ENCODE measurements at places on chromosomes 12 and 14.
A peak's percentile ranks its signal among the peaks of the same experiment; 100 is the strongest.

DNA sequence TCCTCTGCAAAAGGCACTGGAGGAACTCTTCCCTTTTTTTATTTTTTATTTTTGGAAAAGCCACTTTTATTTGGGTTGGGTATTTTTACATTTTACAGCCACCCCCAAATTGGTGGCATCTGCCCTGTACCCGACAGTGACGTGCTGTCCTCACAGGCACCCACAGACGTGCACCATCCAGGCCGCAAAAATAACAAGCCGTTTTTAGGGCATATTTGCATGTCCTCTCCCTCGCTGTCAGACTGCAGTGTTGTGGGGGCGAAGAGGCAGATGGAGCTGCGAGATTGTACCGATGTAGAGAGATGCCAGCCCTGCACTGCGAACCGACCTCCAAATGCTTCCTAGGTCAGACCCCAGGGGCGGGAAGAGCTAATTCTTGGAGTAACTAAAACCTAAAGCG is 12.2 kb downstream of the JDP2 start:
- DNase-seq = no peak

GRCh38 chr12:93773122-93773871 is 96.1 kb downstream of the CRADD start:
- DNase-seq = no peak

DNA sequence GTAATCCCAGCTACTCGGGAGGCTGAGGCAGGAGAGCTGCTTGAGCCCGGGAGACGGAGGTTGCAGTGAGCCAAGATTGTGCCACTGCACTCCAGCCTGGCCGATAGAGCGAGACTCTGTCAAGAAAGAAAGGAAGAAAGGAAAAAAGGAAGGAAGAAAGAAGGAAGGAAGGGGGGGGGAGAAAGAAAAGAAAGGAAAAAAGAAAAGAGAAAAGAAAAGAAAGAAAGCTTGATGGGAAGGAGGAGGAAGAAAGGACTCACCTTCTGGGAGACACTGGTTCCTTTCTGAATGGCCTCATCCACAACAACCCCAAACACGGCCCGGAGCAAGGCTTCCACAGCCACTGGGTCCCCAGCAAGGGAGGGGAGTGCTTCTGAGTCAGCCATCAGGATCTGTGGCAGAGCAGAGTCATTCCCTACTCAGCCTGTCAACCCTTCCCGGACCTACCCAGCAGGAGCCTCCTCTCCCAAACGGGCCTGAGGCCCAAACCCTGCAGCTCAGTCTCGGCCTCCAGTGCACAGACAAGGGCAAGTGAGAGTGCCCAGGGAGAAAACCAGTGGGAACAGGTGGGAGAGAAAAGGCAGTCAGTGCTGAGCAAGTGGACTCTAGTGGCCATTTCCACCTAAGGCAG is 7.3 kb upstream of the ZNF740 start:
- DNase-seq = peak; percentile 41

- DNase-seq = no peak
Observed at GRCh38 chr14:59359431-59360124, 105.6 kb downstream of the GPR135 start.

DNA sequence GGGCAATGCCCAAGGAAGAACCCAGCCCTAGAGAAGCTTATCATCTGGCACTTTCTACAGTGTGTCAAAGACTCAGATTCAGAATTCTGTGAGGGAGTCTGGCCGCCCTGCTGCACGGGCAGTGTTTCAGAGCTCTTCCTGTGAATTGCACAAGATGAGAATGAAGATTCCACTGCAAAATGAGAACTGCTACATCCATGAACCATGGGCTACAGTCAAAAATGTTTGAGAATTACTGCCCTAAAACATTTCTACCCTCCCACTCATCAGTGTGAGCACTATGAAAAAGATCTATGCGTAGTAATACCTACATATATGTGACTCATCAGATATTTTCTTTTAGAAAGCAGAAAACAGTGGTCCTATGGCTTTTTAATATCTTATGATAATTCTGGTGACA is 104.0 kb downstream of the STAB2 start:
- DNase-seq = no peak

All from breast epithelium (tissue), 4 donors.